ENCODE measurements at places on chromosomes 3 and 15.

GRCh38 chr3:59995563-59995962 lies 945.7 kb upstream of the CFAP20DC start:
- DNase-seq: no peak

- DNase-seq: no peak
Measured at GRCh38 chr3:54985856-54986255, 58.0 kb upstream of the LRTM1 start.

DNA sequence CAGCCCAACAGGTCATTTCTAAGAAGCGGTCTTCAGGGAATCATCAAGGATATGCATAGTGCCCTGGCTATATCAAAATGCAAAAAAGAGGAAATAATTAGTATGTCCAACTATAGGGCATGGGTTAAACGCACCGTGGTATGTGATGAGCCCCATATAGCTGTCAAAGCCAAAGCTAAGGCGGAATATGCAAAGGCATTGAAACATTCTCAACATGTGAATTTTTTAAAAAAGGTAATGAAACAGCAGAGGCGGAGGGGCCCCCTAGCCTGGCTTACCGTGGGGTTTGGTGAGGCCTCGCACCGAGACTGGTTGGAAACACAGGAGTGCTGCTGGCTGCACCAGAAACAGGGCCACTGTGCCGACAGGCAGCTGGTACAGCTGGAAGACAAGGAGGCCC lies 23.2 kb downstream of the PLXND1 start:
- no peak for DNase-seq

DNA sequence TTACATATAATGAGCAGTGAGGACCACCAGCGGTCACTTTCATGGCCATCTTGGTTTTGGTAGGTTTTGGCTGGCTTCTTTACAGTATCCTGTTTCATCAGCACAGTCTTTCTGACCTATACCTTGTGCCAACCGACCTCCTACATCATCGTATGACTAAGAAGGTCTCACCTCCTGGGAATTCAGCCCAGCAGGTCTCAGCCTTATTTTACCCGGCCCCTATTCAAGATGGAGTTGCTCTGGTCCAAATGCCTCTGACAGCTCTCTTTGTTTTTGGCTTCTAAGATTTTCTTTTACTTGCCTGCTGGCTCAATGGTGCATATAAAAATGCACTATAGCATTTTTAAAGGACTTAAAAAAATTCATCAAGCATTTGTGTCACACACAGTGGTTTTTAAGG lies 3.2 kb upstream of the MME start:
- no peak for DNase-seq

GRCh38 chr15:91214675-91215590 lies 114.9 kb downstream of the SV2B start:
- no peak for DNase-seq

GRCh38 chr3:142268426-142268825 lies 43.0 kb upstream of the GK5 start:
- no peak for DNase-seq

- no peak for DNase-seq
Measured at GRCh38 chr3:150062492-150062891, 91.8 kb upstream of the PFN2 start.

DNA sequence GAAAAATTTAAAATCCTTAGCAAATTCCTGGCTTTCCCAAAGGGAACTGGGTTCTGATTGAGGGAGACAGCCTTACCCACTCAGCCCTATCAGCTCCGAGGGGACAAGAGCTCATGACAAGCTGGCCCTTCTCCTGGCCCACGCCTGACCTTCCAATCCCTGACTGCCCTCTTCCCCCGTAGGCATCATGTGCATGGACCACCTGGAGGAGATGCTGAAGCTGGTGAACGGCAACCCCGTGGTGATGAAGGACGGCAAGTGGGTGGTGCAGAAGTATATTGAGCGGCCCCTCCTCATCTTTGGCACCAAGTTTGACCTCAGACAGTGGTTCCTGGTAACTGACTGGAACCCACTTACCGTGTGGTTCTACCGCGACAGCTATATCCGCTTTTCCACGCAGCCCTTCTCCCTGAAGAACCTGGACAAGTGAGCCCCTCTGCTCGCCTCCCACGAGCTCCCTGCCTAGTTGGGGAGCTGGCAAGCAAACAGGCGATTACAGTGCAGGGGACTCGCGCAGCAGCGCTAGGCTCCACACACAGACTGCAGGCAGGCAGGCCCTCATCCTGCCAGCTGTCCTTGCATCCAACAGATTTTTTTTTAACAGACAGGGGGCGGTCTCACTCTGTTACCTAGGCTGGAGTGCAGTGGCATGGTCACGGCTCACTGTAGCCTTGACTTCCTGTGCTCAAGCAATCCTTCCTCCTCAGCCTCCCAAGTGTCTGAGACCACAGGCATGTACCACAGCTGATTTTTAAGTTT lies 16.8 kb downstream of the RPUSD3 start:
- no peak for DNase-seq

- DNase-seq: no peak
Measured at GRCh38 chr15:59309405-59309804, 63.3 kb downstream of the MYO1E start.
